ENCODE measurements at places on chromosomes 16 and 17. TPM values are rescaled to one million over a fixed set of nuclear protein-coding genes. Genes with fewer than 3 reads are reported as not detected.

- DNase-seq: no peak
- no peaks in the 10 kb centered on the region for H3K27me3 ChIP-seq
- no peak overlapping the region for H3K27ac ChIP-seq
These were observed 18.2 kb upstream of the MAP3K14 start for GRCh38 chr17:45334701-45335677.

- peak overlapping the region; percentile 13 for H3K27ac ChIP-seq
- H3K36me3 ChIP-seq: peaks cover 18% of the 10 kb centered on the region
- no peak overlapping the region for H3K4me3 ChIP-seq
- no peak for DNase-seq
- H3K27me3 ChIP-seq: no peaks in the 10 kb centered on the region
- no peaks in the 10 kb centered on the region for H3K4me1 ChIP-seq
These were observed 20.9 kb upstream of the IL17C start for GRCh38 chr16:88617268-88618031.

- H3K27ac ChIP-seq: peak overlapping the region; percentile 60
- no peak overlapping the region for H3K4me3 ChIP-seq
- H3K4me1 ChIP-seq: peaks cover 20% of the 10 kb centered on the region
- peaks cover 7% of the 10 kb centered on the region for H3K36me3 ChIP-seq
These were observed 3.8 kb downstream of the RNF213 start for GRCh38 chr17:80264205-80265075.

The HOXB3 gene
- total RNA-seq: 46.1 TPM

GRCh38 chr16:76487411-76488064 lies 210.3 kb downstream of the CNTNAP4 start:
- H3K36me3 ChIP-seq: no peaks in the 10 kb centered on the region
- no peaks in the 10 kb centered on the region for H3K4me1 ChIP-seq
- no peak for DNase-seq

The KRT33A gene
- total RNA-seq: not detected

- peaks cover 4% of the 10 kb centered on the region for H3K27me3 ChIP-seq
- no peak for DNase-seq
- H3K4me1 ChIP-seq: no peaks in the 10 kb centered on the region
- H3K4me3 ChIP-seq: no peak overlapping the region
These were observed 69.0 kb downstream of the ANKFN1 start for GRCh38 chr17:56222255-56222654.

DNA sequence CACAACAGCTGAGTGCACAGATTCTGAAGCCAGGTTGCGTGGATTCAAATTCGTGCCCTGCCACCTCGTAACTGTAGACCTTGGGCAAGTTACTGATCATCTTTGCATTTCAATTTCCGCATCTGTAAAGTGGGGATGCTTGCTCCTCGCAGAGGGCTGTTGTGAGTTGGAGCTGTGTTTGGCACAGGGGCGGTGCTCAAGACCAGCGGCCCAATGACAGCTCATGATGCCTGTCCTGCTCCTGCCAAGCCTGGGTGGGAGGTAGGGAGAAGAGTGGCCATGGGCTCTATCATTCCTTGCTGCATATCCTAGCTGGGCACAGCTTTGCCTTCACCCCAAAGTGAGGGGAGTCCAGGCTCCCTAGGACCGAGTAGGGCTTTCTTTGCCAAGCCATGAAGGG lies 12.6 kb downstream of the NXPH3 start:
- H3K27me3 ChIP-seq: no peaks in the 10 kb centered on the region
- no peaks in the 10 kb centered on the region for H3K36me3 ChIP-seq
- DNase-seq: no peak

The EPN3 gene
- total RNA-seq: not detected

GRCh38 chr17:41624208-41625101 lies at the start of gene KRT17:
Gene KRT17, minus strand, starts transcription at chr17:41624575. Its CDS starts 66 bp downstream, at chr17:41624509.
- no peaks in the 10 kb centered on the region for H3K27me3 ChIP-seq
- peak within 1 kb of the TSS; percentile 59 for H3K27ac ChIP-seq
- peak; percentile 29 for DNase-seq
- H3K4me1 ChIP-seq: peaks cover 17% of the 10 kb centered on the region
- H3K36me3 ChIP-seq: no peaks in the 10 kb centered on the region

DNA sequence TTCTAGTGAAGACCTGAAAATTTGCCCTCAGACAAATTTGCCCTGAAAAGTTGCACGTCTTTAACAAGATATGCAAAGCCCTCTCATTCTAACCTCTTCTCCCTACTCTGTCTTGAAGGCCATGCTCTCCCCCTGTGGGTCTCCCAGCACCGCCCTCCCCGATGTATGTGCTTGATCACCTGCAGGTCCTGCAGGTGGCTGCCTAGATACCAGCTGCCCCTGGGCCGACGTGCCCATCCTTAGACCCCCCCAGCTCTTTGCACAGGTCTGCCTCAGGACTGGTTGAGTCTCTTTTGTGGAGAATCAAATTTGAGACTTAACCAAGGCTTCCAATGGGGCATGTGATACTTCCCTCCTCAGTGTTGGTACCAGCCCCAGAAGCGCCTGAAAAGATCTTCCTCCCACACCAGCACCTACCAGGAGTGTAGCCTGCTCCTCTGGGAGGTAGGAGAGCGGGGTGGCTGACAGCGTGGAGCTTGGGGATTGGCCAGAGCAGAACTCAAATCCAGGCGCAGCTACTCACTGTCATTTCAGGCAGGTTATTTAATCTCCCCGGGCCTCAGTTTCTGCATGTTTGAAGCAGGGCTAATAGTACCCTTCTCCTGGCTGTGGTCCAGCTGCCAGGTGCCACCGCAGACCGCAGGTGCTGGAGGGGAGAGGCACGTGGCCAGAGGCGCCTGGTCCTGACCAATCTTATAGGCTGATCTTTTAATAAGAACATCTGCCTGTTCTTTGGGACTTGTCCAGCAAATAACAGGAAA lies 4.5 kb upstream of the MRPL38 start:
- no peaks in the 10 kb centered on the region for H3K27me3 ChIP-seq
- H3K4me3 ChIP-seq: no peak overlapping the region
- no peaks in the 10 kb centered on the region for H3K4me1 ChIP-seq
- peaks cover 8% of the 10 kb centered on the region for H3K36me3 ChIP-seq

The NACA2 gene
- total RNA-seq: not detected

DNA sequence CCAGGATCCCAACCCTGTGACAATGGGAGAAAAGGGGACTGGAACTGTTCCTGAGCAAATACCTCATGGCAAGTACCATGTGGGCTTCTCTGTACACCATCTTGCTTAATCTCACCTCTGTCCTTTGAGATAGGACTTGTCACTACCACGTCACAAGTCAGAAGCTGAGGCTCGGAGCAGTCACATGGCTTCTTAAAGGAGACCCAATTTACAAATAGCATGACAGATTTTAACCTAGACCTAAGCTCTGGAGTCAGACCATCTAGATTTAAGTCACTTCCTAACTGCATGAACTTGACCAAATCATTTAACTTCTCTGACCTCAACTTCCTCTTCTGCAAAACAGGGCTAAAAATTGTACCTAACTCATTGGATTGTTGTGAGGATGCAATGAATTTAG lies 36.0 kb upstream of the CCL1 start:
- H3K36me3 ChIP-seq: no peaks in the 10 kb centered on the region
- no peak overlapping the region for H3K27ac ChIP-seq
- H3K27me3 ChIP-seq: no peaks in the 10 kb centered on the region
- no peak overlapping the region for H3K4me3 ChIP-seq

DNA sequence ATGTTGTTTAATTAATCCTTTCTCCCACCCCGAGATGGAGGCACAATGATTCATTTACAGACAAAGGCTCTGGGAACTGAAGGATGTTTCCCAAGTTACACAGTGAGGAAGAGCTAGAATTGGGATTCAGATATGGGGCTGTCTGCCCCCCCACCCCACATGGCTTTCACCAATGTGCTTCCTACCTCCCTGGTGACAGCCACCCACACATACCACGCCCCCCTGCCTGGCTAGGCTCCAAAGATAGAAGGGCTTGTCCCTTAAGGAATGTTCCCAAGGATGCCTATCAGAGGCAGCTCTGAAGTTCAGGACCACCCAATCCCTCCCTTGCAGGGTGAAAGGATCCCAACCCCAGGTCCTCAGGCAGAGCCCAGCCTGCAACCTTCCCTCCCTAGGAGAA lies 32.9 kb downstream of the CFAP20 start:
- H3K4me3 ChIP-seq: no peak overlapping the region
- peak; percentile 22 for DNase-seq
- no peak overlapping the region for H3K27ac ChIP-seq
- no peaks in the 10 kb centered on the region for H3K36me3 ChIP-seq
- H3K27me3 ChIP-seq: peaks cover 4% of the 10 kb centered on the region

DNA sequence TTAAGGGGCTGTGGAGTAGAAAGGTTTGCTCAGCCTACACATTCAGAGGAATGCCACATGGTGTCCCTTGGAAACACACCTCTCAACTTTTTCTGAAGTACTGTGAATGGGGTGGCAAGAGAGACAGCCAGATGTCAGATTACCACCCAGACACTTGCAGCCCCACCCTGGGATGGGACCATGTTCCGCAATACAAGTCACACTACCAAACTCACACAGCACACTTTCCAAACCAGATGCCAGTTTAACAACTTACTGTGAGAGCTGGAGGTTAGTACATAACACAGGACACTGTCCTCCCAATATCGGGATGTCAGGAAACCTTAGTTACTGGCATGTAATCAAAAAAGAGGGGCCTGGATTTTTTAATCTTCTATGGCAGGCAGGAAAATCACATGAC lies 7.9 kb downstream of the USP7 start:
- H3K27ac ChIP-seq: no peak overlapping the region
- H3K27me3 ChIP-seq: no peaks in the 10 kb centered on the region
- no peaks in the 10 kb centered on the region for H3K36me3 ChIP-seq

DNA sequence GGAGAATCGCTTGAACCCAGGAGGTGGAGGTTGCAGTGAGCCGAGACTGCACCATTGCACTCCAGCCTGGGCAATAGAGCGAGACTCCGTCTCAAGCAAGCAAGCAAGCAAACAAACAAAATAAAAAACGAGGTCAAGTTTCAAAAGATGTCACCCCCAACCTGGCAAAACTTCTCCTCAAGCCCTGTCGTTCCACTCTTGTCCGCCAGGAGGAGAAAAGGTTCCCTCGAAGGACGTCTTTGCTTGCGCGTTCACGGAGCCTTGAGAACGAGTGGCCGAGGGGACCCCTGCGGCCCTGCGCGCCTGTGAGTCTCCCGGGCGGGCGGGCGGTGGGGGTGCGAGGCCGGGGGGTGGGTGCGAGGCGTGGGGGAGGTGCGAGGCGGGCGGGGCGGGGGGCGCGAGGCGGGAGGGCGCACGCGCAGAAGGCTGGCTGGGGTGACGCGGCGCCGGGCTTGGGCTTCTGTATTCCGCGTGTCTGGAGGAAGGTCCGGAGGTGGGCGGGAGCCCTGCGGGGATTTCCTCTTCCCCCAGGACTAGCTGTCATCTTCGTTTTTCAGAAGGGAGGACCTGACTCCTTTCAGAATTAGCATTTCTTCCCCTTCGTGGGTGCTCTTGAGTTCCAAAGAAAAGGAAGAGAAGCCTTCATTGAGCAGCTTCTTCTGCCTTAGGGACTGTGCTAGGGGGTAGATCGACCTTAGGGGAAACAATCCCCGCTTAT lies 3.7 kb downstream of the SLC52A1 start:
- no peak overlapping the region for H3K27ac ChIP-seq
- H3K27me3 ChIP-seq: no peaks in the 10 kb centered on the region
- DNase-seq: peak; percentile 94
- no peaks in the 10 kb centered on the region for H3K36me3 ChIP-seq

DNA sequence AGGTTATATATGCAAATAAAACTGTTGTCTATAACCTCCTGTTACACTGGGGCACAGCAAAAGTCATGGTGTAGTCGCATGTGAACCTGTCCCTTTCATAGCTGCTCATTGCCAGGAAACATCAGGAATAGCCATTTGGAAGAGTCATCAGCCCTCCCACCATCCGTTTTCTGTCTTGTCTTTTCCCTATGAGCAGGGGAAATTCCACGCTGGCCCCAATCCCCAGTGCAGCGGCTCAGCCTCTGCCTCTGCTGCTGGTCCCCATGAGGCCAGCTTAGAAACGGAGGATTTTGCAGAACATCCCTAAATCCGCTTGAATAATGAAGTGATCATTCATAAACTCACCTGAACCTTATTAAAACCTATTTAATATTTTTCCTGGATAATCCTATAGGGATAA lies 10.5 kb downstream of the MAPT start:
- no peak overlapping the region for H3K27ac ChIP-seq
- H3K4me1 ChIP-seq: peaks cover 14% of the 10 kb centered on the region
- H3K4me3 ChIP-seq: no peak overlapping the region
- H3K27me3 ChIP-seq: no peaks in the 10 kb centered on the region
- DNase-seq: no peak

The TPSD1 gene
- 1.7 TPM for total RNA-seq

- H3K4me3 ChIP-seq: no peak overlapping the region
- no peaks in the 10 kb centered on the region for H3K27me3 ChIP-seq
- no peaks in the 10 kb centered on the region for H3K4me1 ChIP-seq
These were observed 89.9 kb downstream of the C16orf78 start for GRCh38 chr16:49463529-49463928.

The CCDC200 gene
- not detected for total RNA-seq

The KRTAP9-6 gene
- total RNA-seq: not detected

DNA sequence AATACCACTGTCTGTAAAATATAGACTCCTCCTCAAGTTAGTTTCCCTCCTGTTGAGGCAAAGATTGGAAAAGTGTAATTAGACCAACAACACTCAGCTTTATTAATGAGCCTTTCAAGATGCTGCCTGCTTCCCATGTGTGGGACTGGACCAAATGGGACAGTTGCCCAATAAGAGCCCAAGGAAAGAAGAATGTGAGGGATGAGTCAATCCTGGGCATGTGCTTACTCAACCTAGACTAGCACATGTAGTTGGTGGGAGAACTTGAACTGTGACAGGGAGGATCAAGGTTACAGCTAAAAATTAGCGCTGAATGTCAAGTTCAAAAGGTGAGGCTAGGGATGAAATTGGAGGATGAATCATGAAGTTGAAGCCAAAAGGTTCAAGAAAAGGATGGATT lies 435.5 kb downstream of the CA10 start:
- DNase-seq: no peak
- H3K36me3 ChIP-seq: no peaks in the 10 kb centered on the region
- no peak overlapping the region for H3K4me3 ChIP-seq
- no peaks in the 10 kb centered on the region for H3K4me1 ChIP-seq
- H3K27me3 ChIP-seq: no peaks in the 10 kb centered on the region

DNA sequence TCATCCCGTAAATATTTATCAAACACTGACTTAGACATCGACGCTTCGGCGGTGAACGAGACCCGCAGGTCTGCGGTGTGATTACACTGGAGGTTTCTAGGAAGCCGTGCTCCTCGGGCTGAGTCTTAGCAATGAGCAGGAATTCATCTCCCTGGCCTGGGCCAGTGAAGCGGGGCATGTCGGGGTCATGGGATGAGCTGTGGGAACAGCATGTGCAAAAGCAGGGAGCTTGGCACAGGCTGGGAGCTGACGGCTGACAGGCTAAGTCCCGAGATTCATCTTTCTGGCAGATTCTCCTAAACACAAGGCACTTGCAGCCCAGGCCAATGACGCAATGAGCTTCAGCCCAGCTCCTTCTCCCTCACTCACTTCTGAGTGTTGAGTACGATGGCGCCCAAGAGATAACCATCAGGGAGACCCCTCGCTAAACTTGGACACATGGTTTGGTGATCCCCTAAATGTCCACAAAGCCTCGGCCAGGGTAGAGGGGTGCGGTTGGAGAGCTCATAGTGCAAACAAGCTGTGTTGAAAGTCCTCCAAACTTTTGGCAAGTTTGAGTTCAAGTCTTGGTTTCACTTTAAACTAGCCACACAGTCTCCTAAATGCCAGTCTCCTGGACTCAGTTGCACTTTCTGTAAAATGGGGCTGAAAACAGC lies 12.8 kb downstream of the CRISPLD2 start:
- no peaks in the 10 kb centered on the region for H3K27me3 ChIP-seq
- H3K27ac ChIP-seq: no peak overlapping the region
- no peaks in the 10 kb centered on the region for H3K4me1 ChIP-seq

The CDH3 gene
- not detected for total RNA-seq

The KRT31 gene
- total RNA-seq: not detected

The TBX21 gene
- total RNA-seq: not detected

The METTL22 gene
- 116 TPM for total RNA-seq
